NCI-H1092 (cell line): ENCODE measurements at places on chromosomes 2 and 18.

DNA sequence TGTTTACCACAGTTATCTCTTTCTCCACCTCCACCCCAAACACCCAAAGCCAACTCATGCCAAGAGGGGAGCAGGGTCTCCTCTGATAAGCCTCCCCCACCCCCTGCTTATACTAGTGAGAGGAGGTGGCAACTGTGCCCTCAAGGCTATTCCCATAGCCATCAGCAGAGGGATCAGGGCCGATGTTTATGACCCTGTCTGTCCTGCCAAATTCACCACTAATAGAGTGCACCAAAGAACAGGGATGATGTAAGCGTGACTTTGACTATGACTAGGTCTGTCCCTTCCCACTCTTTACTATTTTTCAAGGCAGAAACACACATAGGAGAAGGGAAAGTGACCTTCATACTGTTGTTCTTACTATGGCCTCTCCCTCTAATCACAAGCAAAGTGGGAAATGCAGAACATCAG lies 74.6 kb downstream of the CLHC1 start:
- DNase-seq = no peak

GRCh38 chr2:141611981-141612380 lies 518.8 kb downstream of the LRP1B start:
- no peak for DNase-seq

DNA sequence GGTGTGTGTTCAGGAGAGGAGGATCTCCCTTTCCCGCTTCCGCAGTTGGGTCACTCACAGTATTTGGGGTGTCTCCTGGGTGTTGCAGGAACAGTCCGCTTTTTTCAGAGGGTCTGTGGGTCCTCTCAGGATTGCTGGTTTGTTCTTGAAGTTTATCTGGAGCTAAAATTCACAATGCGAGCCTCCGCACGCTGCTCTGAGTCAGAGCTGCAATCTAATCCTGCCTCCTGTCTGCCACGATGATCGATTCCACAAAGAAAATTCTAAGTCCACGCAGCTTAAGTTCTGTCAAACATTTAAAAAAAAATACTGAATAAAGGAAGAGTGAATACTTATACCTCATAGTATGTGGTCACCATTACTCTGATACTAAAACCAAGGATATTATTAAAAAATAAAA lies 76.5 kb downstream of the RAD51AP2 start:
- DNase-seq = no peak

DNA sequence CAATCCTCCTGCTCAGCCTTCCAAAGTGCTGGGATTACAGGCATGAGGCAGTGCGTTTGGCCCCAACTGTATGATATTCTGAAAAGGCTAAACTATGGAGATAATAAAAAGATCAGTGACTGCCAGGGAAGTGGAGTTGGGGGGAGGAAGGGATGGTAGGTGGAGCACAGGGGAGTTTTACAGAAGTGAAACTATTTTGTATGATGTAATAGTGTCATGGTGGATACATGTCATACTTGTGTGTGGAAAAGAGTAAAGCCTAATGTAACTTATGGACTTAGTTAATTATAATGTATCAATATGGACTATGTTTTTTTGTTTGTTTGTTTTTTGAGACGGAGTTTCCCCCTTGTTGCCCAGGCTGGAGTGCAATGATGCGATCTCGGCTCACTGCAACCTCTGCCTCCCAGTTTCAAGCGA lies 2.9 kb upstream of the GGCX start:
- no peak for DNase-seq

DNA sequence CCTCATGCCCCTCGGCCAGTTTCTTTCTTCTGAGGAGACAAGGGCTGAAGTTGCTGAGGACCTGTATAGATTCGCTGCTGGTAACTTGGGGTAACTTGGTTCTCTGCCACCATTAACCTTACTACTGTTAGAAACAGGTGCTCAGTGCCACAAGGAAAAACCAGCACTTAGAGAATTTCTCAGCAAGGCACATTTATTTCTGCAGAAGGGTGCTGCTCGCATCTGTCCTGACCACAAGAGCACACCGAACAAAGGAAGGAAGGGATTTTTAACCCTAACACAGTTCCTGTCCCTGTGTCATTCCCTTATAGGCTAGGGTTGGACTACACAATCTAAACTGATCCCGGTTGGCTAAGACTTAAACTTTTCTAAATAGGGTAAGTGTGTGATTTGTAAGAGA lies 154.1 kb downstream of the SOCS6 start:
- DNase-seq = no peak

- DNase-seq = no peak
Measured at GRCh38 chr2:105413206-105413605, 14.4 kb upstream of the FHL2 start.

DNA sequence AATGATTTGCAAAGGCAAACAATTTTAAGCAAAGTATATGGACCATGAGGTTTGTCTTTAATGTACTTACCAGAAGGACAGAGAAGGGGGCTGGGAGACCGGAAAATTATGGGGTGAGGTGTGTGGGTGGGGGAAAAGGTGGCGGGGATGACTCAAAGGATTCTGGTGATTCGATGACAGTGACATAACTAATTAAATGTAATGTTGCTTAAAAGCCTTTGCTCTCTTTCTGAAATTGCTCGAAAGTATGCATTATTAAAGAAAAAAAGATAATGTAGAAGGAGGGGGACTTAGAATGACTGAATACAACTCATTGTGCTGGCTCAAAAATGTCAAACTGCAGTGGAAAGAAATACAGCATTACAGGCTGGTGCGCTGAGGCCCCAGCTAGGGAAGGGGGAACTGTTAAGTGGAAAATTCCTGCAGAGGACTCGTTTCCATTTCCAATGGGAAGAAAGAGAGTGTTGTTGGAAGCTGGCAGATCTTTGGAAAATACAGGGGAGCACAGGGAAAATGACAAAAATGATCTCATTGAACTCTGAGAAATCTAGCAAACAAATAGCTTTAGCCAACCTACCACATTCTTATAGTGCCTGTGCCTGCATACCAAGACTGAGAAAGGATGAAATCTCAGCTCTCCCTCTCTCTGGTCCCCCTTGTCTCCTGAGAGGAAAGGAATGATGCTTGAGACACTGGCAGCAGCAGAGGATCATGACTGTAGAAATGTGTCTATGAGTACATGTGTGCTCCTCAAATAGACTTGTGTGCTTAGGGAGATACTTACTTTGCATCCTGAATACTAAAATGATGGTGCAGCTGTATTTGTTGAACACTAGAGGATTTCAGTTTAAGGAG lies 632.4 kb downstream of the NYAP2 start:
- DNase-seq = no peak
